ENCODE measurements at places on chromosomes 3 and 15.

- no peak for DNase-seq
Observed at GRCh38 chr3:137249311-137249940, 291.6 kb downstream of the IL20RB start.

DNA sequence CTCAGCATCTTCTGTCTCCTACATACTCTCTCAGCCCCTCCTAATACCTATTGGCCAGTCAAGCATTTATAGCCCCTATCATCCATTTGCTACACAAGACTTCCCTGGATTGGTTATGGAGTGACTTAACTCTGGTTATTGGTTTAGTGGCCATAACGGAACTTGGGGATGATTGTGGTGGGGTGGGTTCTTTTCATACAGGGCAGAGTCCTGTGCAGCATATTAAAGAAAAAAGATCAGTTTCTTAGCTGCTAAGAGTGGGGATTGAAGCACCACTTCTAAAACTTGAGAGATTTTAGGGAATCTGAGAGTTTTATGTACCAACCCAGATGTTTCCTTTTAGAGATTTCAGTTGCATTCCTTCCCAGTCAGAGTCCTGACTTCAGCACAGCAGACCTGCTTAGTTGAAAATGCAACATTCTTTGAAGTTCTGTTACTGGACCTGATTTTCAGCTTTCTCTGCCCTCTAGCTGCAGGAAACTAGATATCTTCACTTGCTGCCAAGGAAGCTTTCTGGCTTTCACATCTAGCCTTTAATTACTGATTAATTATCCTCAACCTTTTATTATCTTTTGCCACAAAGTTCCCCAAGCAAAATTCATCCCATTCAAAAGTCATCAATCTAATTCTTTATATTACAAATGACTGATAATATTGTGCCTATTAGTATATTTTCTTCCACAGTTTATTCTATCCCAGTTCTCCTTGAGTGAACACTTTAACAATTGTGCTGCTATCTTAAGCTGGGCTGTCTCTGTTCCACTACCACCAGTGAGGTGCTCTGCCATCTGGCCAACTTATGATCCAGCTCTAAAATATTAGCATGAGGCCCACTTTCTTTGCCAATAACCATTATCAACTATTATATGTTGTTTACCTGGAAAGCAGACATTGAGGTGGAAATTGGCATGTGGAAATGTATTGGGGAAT, 906.0 kb upstream of the ALCAM start:
- DNase-seq, result peak; percentile 9

DNA sequence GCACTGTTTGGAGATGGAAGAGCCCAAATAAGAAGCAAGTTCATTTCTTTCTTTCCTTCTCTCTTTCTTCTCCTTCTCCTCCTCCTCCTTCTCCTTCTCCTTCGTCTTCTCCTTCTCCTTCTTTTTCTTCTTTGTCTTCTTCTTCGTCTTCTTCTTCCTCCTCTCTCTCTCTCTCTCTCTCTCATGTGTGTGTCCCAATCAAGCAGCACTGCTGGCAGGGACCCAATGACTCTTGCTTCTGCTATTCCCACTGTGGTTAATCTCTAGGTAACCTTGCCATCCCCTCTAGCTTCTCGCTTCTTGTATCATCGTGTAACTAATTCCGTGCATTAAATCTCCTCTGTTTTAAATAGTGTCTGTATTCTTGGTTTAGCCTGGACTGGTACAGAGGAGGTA, 26.1 kb upstream of the ZNF280D start:
- DNase-seq, result peak; percentile 65

DNA sequence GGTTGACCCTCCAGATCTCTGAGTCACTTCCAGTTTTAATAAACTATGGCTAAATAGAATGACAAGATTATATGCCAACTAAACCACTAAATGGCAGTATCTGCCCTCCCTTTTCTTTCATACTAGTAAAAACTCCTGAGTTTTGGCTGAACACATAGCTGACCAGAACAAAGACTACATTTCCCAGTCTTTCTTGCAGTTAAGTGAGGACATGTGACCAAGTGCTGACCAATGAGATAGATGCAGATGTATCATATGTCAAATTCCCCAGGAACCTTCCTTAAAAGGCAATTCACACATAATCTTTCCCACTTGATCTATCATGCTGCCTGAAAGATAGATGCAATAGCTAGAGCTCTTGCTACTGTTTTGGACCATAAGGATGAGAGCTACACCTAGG, 191.3 kb downstream of the SHOX2 start:
- DNase-seq, result no peak

DNA sequence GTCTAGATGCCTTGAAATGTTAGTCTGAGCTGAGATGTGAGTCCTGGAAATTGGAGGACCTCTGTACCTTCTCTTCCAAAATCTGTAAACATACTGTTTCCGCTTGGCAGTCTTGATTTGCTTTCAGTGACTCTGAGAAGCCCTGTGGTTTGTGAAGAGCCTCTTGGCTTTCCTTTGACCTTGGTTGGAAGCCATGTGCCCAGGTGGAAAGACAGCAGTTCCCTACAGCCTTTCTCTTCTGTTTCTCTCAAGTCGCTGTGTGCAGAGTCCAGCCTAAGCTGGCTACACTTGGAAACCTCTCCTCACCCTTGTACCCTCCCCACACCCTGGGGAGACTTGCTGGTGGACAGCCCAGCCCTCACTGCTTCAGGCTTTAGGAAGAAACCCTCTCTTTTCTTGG, 129.8 kb upstream of the CTDSPL start:
- DNase-seq, result no peak

- DNase-seq, result no peak
Observed at GRCh38 chr3:30984855-30985749, 90.6 kb upstream of the GADL1 start.

- peak; percentile 81 for DNase-seq
Observed at GRCh38 chr3:71064291-71064955, 519.1 kb downstream of the FOXP1 start.

Measured in AG08396 (cell line).